ENCODE measurements at places on chromosomes 2 and 18.

GRCh38 chr18:48542513-48543181, 3.8 kb downstream of the CTIF start:
- DNase-seq = no peak

GRCh38 chr18:2547477-2548087, 23.7 kb downstream of the METTL4 start:
- DNase-seq = no peak

- DNase-seq = no peak
Observed at GRCh38 chr2:172856606-172857005, 121.0 kb downstream of the RAPGEF4 start.

GRCh38 chr2:133326652-133327397, 241.4 kb downstream of the NCKAP5 start:
- DNase-seq = no peak

DNA sequence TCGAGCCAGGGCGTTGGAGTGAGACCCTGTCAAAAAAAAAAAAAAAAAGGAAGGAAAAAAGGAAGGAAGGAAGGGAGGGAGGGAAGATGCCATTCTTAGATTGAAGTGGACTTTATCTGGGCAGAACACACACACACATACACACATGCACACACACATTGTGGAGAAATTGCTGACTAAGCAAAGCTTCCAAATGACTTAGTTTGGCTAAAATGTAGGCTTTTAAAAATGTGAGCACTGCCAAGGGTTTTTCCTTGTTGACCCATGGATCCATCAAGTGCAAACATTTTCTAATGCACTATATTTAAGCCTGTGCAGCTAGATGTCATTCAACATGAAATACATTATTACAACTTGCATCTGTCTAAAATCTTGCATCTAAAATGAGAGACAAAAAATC, 564 bp upstream of the TTR start:
- no peak for DNase-seq

- no peak for DNase-seq
Observed at GRCh38 chr2:223297788-223298187, 245.8 kb downstream of the KCNE4 start.
